ENCODE measurements at places on chromosomes 4 and X.

- DNase-seq, result no peak
Observed at GRCh38 chrX:1493877-1494510, 41.3 kb upstream of the ASMTL start.

GRCh38 chr4:147877308-147877771 lies 145.5 kb downstream of the ARHGAP10 start:
- DNase-seq, result no peak

GRCh38 chr4:149801416-149801815 lies 14.2 kb downstream of the IQCM start:
- DNase-seq, result no peak

- DNase-seq, result no peak
Observed at GRCh38 chr4:163948920-163949455, 454.5 kb downstream of the TMA16 start.

DNA sequence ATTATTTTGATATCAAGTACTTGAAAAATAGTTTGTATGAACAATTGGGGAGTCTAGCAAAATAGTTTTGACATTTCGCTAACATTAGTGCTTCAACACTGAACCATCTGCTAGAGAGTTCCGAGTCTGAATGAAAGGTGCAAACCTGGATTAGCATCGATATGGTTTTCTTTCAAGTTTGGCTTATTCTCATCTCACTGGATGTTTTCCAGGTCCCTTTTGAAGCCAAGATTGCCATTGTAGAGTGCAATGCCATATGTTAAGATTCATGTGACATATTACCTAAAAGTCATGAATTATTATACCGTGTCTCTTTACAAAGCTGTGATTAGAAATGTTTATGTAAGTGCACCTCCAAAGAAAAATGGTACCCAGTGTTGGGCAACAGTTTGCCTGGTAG lies 36.8 kb upstream of the NAA11 start:
- no peak for DNase-seq

DNA sequence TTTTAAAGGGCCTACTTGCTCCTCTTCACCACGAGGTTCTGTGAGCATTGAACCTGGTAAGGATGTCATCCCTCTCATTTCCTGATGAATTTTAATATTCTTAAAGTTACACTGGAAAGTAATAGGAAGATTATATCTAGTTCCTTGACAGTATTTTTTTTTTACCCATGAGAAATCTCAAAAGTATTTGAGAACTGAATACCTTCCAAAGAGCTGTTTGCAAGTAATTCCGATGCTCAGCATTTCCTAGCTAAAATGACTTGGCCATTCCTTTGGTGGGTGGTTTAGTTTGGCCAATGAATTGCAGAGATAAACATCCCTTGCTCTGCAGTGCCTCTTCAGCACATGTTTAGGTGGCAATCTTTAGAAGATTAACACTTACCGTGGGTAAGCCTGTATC lies 110.2 kb upstream of the WDR1 start:
- no peak for DNase-seq

DNA sequence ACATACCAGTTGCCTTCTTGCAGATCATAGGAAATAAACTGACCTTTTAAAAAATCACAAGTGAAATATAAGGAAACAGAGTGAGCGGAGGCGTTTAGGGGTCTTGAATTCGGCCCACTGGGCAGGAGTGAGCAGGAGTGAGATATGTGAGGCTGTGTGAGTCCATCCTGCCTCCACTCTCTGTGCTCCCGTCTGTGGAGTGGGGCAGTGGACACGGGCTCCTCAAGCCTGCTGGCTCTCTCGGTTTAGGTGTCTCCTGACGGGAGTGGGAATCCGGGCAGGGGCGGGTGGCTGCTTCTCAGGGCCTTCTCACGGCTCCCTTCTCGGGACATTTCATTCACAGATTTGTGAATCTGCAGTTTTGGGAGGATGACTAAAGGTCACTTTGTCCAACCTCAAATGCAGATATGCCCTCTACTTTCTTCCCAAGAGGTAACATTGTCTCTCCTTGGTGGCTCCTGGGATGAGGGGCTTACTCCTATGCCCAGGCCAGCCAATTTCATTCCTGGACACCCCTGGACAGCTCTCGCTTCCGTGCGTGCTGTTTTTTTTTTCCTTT lies 27.6 kb downstream of the CYTL1 start:
- no peak for DNase-seq

- DNase-seq, result no peak
Observed at GRCh38 chr4:84481860-84482245, 17.2 kb downstream of the NKX6-1 start.

DNA sequence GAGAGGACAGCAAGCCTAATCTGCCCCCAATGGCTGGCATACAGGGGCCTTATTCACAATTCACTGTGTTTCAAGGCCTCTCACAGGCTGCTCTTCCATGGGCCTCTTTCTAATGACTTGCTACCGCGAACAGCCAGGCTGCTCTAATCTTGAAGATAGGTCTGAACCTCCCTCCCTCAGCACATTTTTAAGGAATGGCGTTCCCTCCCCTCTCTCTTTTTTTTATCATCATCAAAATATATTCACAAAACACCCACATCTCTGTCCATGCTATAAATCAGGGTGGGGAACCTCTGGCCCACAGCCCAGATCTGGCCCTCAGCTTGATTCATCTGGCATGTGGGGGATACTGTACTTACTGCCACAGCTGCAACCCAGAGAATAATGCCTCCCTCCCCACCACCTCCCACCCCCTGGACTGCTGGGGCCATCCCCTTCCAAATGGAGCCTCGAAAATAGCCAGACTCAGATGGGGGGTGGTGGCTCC lies 76.2 kb upstream of the PLAC1 start:
- DNase-seq, result peak; percentile 76

DNA sequence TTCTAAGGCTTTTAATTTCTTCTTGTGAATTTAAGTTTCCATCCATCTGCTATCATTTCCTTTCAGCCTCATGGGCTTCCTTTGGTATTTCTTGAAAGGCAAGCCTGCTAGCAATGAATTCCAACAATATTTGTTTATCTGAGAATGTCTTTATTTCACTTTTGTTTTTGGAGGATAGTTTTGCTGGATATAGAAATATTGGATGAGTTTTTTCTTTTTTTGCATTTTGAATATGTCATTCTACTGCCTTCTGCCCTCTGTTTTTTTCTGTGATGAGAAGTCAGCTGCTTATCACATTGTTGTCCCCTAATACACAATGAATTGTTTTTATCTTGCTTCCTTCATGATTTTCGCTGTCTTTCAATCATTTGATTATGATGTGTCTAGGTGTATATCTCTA lies 13.2 kb upstream of the SORCS2 start:
- DNase-seq, result no peak

DNA sequence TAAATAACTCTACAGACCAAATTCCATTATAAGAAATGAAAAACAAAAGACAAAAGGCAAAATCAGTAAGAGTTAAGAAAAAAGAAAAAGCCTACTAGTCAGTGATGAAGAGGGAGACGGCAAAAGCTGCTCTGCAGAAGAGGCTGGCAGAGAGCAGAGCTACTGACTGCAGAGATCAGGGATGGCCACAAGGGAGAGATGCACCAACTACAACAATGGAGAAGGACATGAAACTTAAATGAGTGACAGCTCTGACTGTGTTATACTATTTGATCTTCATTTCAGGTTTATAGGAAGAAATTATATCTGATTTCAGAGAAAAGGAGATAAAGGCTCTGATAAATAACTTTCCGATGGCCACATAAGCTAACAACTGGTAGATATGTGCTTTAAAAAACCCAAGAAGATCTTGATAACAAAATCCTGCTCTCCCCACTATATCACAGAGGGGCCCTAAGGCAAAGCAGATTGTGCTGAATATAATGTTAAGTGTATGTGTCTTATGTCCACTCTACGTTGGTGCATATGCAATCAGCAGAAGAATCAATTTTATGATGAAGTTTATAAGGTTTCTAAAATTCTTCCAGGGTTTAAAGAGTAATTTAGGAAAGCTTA lies 58.4 kb upstream of the COX18 start:
- peak; percentile 24 for DNase-seq

Data from fibroblast of skin of scalp (primary cell).